ENCODE measurements at places on chromosomes 2 and 18.

GRCh38 chr2:109341355-109342255 lies 212.6 kb downstream of the SH3RF3 start:
- no peak overlapping the region for H3K4me3 ChIP-seq
- no peaks in the 10 kb centered on the region for H3K27me3 ChIP-seq
- H3K4me1 ChIP-seq: no peaks in the 10 kb centered on the region

DNA sequence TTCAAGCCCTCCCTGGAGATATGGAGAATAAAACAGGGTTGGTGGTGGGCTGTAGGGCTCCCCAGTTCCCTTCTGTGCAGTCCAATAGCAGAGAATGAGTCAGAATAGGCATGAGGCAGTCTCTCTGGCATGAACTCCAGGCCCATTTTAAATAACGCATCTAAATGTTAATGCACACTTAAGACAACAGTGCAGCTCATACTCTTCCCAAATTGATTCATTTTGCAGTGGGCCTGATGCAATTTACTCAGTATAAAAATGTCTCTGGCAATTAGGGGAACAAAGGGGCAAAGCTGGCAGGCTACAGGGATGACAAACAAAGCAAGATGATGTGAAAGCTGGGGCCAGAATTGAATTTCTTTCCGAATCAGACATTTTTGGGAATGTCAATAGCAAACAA lies 402.8 kb downstream of the CLIP4 start:
- H3K4me1 ChIP-seq: no peaks in the 10 kb centered on the region
- DNase-seq: no peak
- H3K36me3 ChIP-seq: no peaks in the 10 kb centered on the region
- H3K27ac ChIP-seq: no peak overlapping the region
- H3K4me3 ChIP-seq: no peak overlapping the region
- no peaks in the 10 kb centered on the region for H3K27me3 ChIP-seq

DNA sequence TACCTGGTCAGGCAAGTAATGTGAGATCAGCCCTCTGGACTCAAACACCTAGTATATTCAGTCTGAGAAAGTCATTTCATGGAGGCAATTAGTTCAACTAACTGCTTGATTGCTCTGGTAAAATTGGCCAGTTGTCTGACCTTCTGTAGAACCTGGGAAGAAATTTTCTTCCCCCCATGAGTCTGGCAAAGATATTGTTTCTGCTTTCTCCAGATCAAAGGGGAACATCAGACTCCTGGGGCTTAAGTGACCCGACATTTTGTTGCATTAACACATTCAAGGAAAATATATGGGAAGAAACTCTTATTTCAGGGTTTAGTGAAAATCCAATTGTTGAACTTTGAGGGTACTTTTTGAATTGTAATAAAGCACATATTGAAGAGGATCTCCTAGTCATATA lies 375.1 kb downstream of the SUCLG1 start:
- no peak for DNase-seq
- H3K4me3 ChIP-seq: no peak overlapping the region
- no peaks in the 10 kb centered on the region for H3K4me1 ChIP-seq
- no peaks in the 10 kb centered on the region for H3K36me3 ChIP-seq
- no peaks in the 10 kb centered on the region for H3K27me3 ChIP-seq
- H3K27ac ChIP-seq: no peak overlapping the region

DNA sequence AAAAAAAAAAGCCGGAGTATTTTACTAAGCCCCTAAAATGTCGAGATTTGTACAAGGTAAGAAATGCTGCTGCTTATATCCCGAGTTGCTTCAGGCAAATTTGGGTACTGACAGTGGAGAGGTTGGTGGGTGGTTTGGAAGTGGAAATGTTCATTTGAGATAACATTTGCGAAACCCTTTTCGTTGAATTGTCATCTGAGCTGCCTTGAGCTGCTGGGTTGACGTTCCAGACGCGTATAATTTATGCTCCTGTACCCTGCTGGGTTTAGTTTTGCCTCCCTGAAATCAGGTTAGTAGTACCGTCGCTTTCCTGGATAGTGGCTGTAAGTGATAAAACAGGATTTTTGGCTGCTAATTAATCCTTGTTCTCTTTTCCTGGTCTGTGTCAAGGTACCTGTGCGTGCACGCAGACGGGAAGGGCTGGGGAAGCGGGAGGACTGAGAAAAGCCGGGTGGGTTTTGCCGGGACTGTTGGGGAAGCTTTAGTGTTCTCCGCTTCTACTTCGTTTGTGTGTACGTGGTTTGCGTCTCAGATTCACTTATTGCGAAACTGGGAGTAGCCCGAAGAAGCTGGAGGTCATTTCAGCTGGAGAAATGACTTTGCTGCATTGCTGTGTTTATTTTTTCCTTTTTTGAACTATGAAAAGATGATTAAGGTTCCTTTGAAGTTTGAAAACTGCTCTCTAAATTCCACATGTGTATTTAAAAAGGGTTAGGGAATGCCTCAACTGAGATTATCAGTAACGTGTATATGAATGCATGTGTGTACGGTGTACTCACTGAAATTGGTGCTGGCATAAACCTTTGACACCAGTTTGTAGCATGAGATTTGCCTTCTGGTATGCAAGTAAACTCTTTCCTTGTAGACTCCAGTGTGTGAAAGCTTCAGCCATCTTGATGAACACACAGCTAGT lies 709 bp downstream of the UGP2 start:
- H3K36me3 ChIP-seq: no peaks in the 10 kb centered on the region
- H3K27me3 ChIP-seq: no peaks in the 10 kb centered on the region
- DNase-seq: no peak
- peak overlapping the region; percentile 94 for H3K4me3 ChIP-seq
- H3K4me1 ChIP-seq: peaks cover 2% of the 10 kb centered on the region

- H3K4me1 ChIP-seq: peaks cover 7% of the 10 kb centered on the region
- no peak overlapping the region for H3K4me3 ChIP-seq
- no peak for DNase-seq
- H3K36me3 ChIP-seq: no peaks in the 10 kb centered on the region
Measured at GRCh38 chr2:95063086-95063958, 37.8 kb downstream of the MAL start.

- H3K4me1 ChIP-seq: peaks cover 2% of the 10 kb centered on the region
- no peaks in the 10 kb centered on the region for H3K27me3 ChIP-seq
- H3K27ac ChIP-seq: no peak overlapping the region
Measured at GRCh38 chr2:147542351-147542750, 302.5 kb upstream of the ACVR2A start.

GRCh38 chr2:139259422-139260051 lies 479.3 kb upstream of the NXPH2 start:
- DNase-seq: no peak
- no peaks in the 10 kb centered on the region for H3K36me3 ChIP-seq
- H3K27me3 ChIP-seq: no peaks in the 10 kb centered on the region
- H3K4me1 ChIP-seq: no peaks in the 10 kb centered on the region

DNA sequence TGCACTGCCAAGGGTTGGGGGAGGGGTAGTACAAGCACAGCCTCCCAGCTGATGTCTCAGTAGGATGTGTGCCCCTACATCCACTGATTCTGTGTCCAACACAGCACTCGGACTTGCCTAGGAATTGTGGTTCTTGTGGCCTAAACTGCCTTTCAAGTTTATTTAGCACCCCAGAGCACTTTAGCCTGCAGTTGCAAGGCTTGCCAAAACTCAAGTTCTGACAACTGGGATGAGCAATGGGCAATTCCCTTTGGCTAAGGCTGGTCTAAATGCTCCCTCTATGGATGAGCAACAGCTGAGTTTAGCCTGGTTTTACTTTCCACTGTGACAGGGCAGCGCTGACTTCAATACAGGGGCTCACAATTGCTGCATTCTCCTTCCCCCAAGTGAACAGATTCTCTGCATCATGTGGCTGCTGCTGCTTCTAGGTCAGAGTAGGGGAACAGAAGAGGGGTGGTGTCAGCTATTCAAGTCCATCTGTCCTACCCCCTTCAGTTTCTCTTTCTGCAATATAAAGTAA lies 471.5 kb downstream of the PIK3C3 start:
- H3K36me3 ChIP-seq: no peaks in the 10 kb centered on the region
- DNase-seq: no peak
- H3K4me1 ChIP-seq: peaks cover 3% of the 10 kb centered on the region
- H3K27ac ChIP-seq: no peak overlapping the region
- no peaks in the 10 kb centered on the region for H3K27me3 ChIP-seq
- H3K4me3 ChIP-seq: no peak overlapping the region

DNA sequence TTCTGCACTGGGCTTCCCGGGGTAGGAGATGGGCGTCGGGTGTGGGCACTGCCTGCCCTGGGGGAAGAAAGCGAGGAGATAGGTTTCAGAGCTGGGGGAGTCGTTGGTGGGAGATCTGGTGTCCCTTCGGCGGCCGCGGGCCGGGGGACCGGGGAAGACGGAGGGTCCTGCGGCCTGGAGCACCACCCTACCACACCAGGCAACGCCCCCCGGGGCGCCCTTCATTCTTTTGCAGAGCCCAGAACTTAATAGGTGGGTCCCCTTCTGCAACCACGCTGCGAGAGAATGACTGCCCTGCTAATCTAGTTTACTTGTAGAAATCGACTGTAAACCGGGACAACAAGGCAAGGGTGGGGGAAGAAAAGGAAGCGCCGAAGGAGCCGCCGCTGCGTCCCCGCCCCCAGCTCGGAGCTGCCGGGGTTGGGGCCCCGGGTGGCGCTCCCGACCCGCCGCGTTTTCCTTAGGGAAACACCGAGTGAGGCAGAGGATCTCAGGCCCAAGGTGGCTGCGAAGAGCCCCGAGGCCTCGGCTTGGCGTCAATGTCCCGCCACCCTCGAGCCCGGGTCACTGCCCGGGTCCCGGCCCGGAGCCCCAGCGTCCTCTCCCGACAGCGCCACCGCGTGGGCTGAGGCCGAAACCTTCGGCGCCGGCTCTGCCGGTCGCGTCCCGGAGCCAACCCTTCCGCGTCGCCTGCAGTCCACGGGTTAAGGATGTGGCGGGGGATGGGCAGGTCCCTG lies 5.4 kb upstream of the SATB2 start:
- peaks cover 61% of the 10 kb centered on the region for H3K27me3 ChIP-seq
- H3K4me3 ChIP-seq: peak overlapping the region; percentile 80
- H3K27ac ChIP-seq: no peak overlapping the region
- no peaks in the 10 kb centered on the region for H3K36me3 ChIP-seq
- no peaks in the 10 kb centered on the region for H3K4me1 ChIP-seq
- peak; percentile 75 for DNase-seq

- H3K27me3 ChIP-seq: no peaks in the 10 kb centered on the region
- no peaks in the 10 kb centered on the region for H3K36me3 ChIP-seq
- H3K4me3 ChIP-seq: no peak overlapping the region
- DNase-seq: no peak
- H3K4me1 ChIP-seq: peaks cover 4% of the 10 kb centered on the region
Measured at GRCh38 chr2:5472673-5473072, 219.5 kb upstream of the SOX11 start.

DNA sequence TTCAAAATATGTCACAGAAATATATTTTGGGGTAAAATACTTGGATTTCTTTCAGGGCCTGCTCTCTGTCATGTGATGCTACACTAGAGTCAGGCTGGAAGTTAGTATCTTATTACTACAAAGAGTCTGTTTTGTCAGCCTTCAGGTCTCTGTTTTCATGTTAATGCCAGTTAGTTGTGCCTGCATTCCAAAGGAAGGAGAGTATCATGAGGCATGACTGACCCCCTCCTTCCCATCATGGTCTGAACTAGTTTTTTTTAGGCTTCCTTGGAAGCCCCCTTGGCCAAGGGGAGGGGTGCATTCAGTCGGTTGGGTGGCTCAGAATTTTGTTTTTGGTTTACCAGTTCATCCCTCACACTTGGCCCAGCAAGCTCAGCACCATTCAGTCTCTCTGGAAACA lies 318.0 kb downstream of the ALK start:
- H3K4me1 ChIP-seq: peaks cover 7% of the 10 kb centered on the region
- DNase-seq: no peak
- H3K27ac ChIP-seq: no peak overlapping the region
- no peak overlapping the region for H3K4me3 ChIP-seq

GRCh38 chr2:195168369-195168768 lies 488.7 kb upstream of the SLC39A10 start:
- no peak overlapping the region for H3K27ac ChIP-seq
- H3K4me3 ChIP-seq: no peak overlapping the region
- DNase-seq: no peak
- H3K27me3 ChIP-seq: no peaks in the 10 kb centered on the region
- no peaks in the 10 kb centered on the region for H3K36me3 ChIP-seq
- H3K4me1 ChIP-seq: no peaks in the 10 kb centered on the region

- no peaks in the 10 kb centered on the region for H3K36me3 ChIP-seq
- DNase-seq: no peak
- no peaks in the 10 kb centered on the region for H3K27me3 ChIP-seq
- H3K4me3 ChIP-seq: no peak overlapping the region
Measured at GRCh38 chr2:227696990-227697679, 20.7 kb downstream of the SLC19A3 start.

DNA sequence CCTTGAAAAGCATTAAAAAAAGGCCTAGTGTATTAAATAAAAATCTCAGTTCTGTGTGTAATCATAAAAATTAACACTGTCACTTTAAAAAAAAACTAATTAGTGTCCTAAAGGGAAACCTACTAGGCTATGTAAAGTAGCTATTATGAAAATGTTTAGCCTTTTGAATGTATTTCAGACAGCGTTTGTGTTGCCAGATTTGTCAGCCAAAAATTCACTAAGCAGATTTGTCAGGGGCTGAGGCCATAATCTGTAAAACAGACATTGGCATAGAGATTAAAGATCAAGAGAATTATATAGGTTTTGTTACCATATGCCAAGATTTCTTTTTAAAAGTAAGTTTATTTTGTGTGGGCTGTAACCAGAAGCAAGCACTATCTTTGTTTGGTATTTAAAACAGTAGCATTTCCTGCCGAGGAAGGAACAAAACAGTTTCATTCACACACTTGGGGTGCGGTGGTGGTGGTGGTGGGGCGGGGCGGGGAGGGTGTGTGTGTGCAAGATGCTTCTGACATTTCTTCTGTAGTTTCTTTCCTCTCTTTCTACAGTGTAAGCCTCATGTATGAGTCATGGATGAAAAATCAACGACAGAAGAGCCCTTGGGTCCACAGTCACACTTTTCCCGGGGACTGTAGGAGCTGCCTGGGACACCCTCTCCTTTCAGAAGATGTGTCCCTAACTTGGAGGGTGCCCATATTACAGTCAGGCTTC lies 328.5 kb upstream of the FANCL start:
- H3K4me3 ChIP-seq: no peak overlapping the region
- DNase-seq: no peak
- no peaks in the 10 kb centered on the region for H3K27me3 ChIP-seq

DNA sequence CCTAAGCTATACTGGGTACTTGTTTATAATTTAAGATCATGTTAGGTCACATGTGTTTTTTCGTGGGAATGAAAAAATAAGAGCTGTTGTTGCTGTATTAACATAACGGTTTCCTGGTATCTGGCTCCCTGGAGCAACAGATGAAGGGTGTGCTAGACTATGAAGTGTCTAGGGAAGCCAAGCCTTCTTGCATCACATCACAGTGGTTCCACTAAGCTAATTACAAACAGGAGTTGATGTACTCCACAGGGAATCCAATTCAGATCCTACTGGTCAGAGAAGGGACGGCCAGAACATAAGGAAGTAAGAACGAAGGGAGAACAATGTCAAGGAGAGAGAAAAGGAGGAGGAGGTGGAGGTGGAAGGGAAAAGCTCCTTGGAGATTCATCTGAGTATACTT lies 193.0 kb upstream of the CYP26B1 start:
- no peaks in the 10 kb centered on the region for H3K27me3 ChIP-seq
- H3K36me3 ChIP-seq: no peaks in the 10 kb centered on the region
- H3K27ac ChIP-seq: no peak overlapping the region
- DNase-seq: no peak

All from neuronal stem cell (in vitro differentiated cells).